IPS DF 6.9 (cell line): ENCODE measurements at places on chromosomes 7 and 10.

DNA sequence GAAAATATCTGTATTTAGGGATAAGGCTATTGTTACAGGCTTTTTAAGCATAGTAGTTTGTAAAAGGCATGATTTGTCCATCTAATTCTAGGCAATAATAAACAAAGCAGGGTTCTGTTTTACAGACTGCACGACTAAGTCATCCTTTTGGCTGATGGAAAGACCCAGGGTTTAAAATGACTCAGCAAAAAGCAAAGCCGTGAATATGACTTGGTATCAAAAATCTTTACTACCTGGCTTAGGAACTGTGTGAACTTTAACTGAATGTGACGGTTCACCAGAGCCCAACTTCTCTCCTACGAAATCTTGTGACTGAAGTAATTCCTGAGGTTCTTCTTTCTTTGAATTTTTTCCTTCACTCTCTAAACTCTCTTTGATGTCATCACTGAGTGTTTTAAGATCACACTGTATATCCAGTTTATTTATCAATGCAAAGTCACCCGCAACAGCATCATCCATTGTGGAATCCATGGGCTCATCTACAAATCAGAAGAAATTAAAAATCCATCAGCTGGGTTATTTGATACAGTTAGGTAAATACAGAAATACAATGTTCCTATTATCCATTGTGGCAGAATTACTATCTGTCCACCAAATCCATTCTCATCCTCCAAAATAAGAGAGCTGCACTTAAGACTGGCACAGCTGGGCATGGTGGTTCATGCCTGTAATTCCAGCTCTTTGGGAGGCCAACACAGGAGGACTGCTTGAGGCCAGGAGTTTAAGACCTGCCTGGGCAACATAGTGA, 17.0 kb downstream of the ATE1 start:
- no peak for DNase-seq

- DNase-seq = no peak
These were observed 161.3 kb downstream of the DYNC1I1 start for GRCh38 chr7:95933618-95934017.

DNA sequence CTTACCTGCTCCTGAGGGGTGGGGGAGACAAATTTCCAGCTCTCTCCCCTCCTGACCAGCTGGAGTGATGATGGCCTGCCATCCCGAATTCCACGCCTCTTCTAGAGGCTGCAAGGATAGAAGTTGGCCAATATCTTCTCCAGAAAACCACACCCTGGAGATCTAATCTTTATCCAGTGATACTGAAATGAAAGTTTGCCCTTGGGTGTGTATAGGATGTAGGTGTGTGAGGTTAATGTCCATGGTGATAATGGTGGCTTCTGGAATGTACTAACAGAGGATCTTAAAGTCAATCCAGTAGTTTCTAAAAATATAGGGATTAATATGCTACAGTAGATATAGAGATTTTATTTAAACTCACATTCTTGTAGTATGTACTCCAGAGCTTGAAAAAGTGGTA, 22.2 kb downstream of the AKR1B15 start:
- no peak for DNase-seq

- DNase-seq = no peak
These were observed 124.5 kb downstream of the SLC16A9 start for GRCh38 chr10:59585046-59585700.

DNA sequence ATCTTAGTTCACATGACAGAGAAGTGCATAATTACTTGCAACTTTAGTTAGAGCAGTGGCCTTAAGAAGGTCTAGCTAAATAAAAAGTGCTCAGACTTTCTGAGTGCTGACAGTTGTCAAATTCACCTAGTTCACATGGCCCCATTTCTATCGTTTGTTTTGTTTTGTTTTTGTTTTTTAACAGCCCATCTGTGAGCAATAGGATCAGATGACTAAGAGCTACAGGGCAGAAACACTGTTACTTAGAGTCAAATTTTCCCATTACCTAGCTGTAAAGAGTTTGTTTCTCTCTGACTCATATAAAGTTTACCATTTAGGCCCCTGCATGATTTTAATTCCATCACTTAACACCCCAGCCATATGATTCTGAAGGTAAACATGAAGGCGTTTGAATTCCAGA, 18.8 kb downstream of the CAV1 start:
- DNase-seq = no peak
